ENCODE measurements at places on chromosomes 1 and 21. TPM values are rescaled to one million over a fixed set of nuclear protein-coding genes. Genes with fewer than 3 reads are reported as not detected.

The OPRD1 gene
- total RNA-seq, result not detected

The RPTN gene
- total RNA-seq, result not detected

The SLC6A9 gene
- total RNA-seq, result 0.32 TPM

The UBE2U gene
- total RNA-seq, result not detected

The TACSTD2 gene
- 0.65 TPM for total RNA-seq

The DIO1 gene
- total RNA-seq, result not detected

The KLF17 gene
- not detected for total RNA-seq

The URB2 gene
- total RNA-seq, result 14.0 TPM

The CYP4A22 gene
- not detected for total RNA-seq

The PCP4 gene
- not detected for total RNA-seq

The CD2 gene
- total RNA-seq, result not detected

The JAM2 gene
- total RNA-seq, result 0.15 TPM

The DDR2 gene
- total RNA-seq, result 16.7 TPM

The PGBD2 gene
- total RNA-seq, result 6.5 TPM

The PTGS2 gene
- total RNA-seq, result 12.7 TPM

The NID1 gene
- 47.0 TPM for total RNA-seq

The IVL gene
- total RNA-seq, result not detected

The SMCP gene
- total RNA-seq, result not detected

The LCE1B gene
- not detected for total RNA-seq

The OR2T2 gene
- total RNA-seq, result not detected

The SCMH1 gene
- total RNA-seq, result 11.9 TPM

The C1QA gene
- total RNA-seq, result not detected

The TMEM53 gene
- 5.0 TPM for total RNA-seq

The DYRK3 gene
- 16.9 TPM for total RNA-seq

The SPATC1L gene
- 7.5 TPM for total RNA-seq

The LCE6A gene
- total RNA-seq, result not detected

The LEFTY1 gene
- total RNA-seq, result under 0.01 TPM

The TLR5 gene
- 0.32 TPM for total RNA-seq

The AIRE gene
- under 0.01 TPM for total RNA-seq

The TNN gene
- total RNA-seq, result not detected

The CD5L gene
- total RNA-seq, result not detected

The LRRC71 gene
- 0.32 TPM for total RNA-seq

The PSMA5 gene
- 93.9 TPM for total RNA-seq

The HLX gene
- total RNA-seq, result 11.7 TPM

The FAM163A gene
- under 0.01 TPM for total RNA-seq

The PRMT6 gene
- 22.4 TPM for total RNA-seq

The IL19 gene
- not detected for total RNA-seq

The RHD gene
- total RNA-seq, result not detected

The AGT gene
- not detected for total RNA-seq

The CFHR2 gene
- not detected for total RNA-seq

The DENND2D gene
- 2.3 TPM for total RNA-seq

The NBPF20 gene
- 2.3 TPM for total RNA-seq

The OR6K3 gene
- total RNA-seq, result not detected

The SLAMF9 gene
- total RNA-seq, result not detected

The CCDC181 gene
- 0.91 TPM for total RNA-seq

The NPHS2 gene
- total RNA-seq, result not detected

Measured in epithelial cell of umbilical artery (primary cell).